ENCODE measurements at places on chromosomes 5 and 9. TPM values are rescaled to one million over a fixed set of nuclear protein-coding genes. Genes with fewer than 3 reads are reported as not detected.

DNA sequence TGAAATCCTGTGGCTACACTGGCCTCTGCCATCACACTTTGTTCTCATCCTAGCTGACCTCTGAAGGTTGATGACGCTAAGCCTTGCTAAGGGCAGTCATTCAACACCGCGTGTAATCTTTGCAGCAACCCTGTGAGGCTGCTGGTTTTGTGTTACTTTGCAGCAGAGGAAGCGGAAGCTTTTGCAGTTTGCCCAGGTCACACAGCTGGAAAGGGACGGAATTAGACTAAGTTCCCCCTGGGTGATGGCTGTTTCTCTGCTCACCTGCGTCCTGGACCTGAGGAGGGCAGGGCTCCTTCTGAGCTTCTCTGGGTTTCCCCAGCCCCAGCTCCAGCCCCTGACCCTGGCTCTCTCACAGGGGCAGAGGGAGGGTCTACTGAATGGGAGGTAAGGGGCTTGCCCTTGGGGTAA is 7.3 kb upstream of the SLC25A51 start:
- no peaks in the 10 kb centered on the region for H3K27me3 ChIP-seq
- H3K36me3 ChIP-seq, result no peaks in the 10 kb centered on the region
- H3K4me3 ChIP-seq, result no peak overlapping the region
- peaks cover 5% of the 10 kb centered on the region for H3K4me1 ChIP-seq

DNA sequence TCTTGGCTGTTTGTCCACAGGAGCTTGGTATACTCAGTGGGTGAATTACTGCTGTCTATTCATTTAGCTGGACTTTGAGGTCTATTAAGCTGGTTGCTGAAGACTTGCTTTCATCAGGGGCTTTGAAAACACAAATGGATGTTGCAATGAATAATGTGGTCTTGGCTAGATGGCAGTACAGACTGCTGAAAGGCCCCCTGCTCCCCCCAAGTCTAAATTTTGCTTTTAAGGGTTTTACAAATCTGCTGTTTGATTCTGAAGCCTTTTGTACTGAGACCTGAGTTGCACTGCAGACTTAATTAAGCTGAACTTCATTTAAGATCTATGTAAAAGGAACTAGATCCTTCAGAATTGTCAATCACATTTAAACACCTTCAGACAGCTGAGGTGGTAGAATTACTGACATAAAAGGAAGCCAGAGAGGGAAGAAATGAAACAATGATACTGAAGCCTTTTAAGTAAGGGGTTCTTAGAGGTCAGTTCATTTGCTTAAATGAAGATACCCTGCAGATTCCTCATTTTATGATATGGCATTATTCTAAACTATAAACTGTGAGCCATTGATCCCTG is 37.3 kb downstream of the KCTD16 start:
- peaks cover 12% of the 10 kb centered on the region for H3K4me1 ChIP-seq
- DNase-seq, result no peak
- H3K4me3 ChIP-seq, result peak overlapping the region; percentile 50

- H3K4me3 ChIP-seq, result no peak overlapping the region
- no peaks in the 10 kb centered on the region for H3K27me3 ChIP-seq
Observed at GRCh38 chr5:54738118-54738972, 220.8 kb downstream of the SNX18 start.

GRCh38 chr5:136776022-136776927 is 410.9 kb upstream of the TRPC7 start:
- no peak overlapping the region for H3K4me3 ChIP-seq
- H3K36me3 ChIP-seq, result no peaks in the 10 kb centered on the region
- H3K27me3 ChIP-seq, result peaks cover 19% of the 10 kb centered on the region
- no peak overlapping the region for H3K27ac ChIP-seq
- no peak for DNase-seq

DNA sequence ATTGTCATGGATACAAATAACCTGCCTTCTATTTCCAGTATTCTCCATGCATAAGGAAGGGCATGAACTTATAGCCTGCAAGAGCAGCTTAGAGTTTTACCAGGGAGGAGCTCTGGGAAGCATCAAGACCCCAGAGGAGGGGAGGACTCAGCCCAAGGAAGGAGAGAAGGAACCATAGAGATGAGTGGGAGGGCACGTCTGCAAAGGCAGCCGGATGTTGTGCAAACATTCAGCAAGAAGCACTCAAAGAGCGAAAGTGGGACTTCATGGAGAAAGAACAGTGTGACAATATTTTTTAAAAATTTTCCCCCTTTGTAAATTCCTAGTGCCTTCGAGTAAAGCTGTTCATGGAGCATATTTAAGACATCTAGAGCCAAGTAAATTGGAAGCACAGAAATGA is 270.1 kb upstream of the PTGER4 start:
- peaks cover 11% of the 10 kb centered on the region for H3K27me3 ChIP-seq
- H3K4me1 ChIP-seq, result peaks cover 4% of the 10 kb centered on the region
- H3K27ac ChIP-seq, result no peak overlapping the region
- no peak for DNase-seq

- H3K4me1 ChIP-seq, result no peaks in the 10 kb centered on the region
- no peak overlapping the region for H3K27ac ChIP-seq
- H3K36me3 ChIP-seq, result peaks cover 3% of the 10 kb centered on the region
- no peak overlapping the region for H3K4me3 ChIP-seq
Observed at GRCh38 chr5:33267801-33268200, 173.0 kb upstream of the TARS1 start.

- no peak overlapping the region for H3K4me3 ChIP-seq
- H3K27ac ChIP-seq, result no peak overlapping the region
- H3K36me3 ChIP-seq, result no peaks in the 10 kb centered on the region
Observed at GRCh38 chr9:29928072-29928471, 2354.8 kb upstream of the C9orf72 start.

DNA sequence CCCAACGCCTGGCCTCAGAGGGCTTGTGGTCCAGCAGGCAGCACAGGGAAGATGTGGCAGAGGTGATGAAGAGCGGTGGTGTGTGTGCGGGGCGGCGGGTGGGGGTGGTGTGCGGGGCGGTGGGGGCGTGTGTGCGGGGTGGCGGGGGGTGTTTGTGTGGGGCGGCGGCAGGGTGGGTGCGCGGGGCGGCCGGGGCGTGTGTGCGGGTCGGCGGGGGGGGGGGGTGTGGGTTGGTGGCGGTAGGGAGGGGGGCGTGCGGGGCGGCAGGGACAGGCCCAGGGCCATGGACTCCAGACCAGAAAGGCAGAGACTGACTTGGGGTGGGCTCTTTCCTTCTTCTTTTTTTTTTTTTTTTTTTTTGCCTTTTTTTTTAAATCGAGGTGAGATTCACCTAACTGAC is 4.5 kb upstream of the NACC2 start:
- H3K4me3 ChIP-seq, result no peak overlapping the region
- no peak for DNase-seq
- H3K27ac ChIP-seq, result no peak overlapping the region
- H3K36me3 ChIP-seq, result no peaks in the 10 kb centered on the region

GRCh38 chr5:75711151-75711550 is 6.1 kb downstream of the POC5 start:
- H3K4me1 ChIP-seq, result peaks cover 15% of the 10 kb centered on the region

DNA sequence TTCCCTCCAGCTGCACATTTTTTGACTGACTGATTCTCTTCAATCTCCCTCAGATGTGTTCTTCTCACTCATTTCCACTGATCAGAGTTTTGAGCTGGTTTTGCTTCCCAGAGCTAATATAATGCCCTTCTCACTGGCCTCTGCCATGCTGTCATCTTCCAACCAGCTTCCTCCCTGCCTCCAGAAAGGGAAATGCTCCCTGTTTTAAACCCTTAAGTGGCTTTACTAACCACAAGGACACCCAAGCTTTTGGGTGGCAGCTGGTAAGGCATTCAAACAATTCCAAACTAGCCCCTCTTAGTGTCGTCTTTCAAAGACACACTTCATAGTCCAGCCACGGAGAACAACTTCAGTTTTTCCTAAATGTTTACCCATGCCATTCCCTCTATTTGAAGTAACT is 172.5 kb downstream of the CRB2 start:
- H3K4me1 ChIP-seq, result no peaks in the 10 kb centered on the region
- H3K4me3 ChIP-seq, result no peak overlapping the region
- H3K27ac ChIP-seq, result no peak overlapping the region

DNA sequence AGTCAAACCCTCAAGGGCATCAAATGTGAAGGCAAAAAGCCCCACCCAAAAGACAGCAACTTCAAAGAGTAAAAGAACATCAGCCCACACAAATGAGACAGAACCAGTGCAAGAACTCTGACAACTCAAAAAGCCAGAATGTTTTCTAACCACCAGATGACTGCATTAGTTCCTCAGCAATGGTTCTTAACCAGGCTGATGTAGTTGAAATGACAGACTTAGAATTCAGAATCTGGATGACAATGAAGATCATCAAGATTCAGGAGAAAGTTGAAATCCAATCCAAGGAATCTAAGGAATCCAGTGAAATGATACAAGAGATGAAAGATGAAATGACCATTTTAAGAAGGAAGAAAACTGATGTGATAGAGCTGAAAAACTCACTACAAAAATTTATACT is 339.7 kb downstream of the KIF4B start:
- H3K27ac ChIP-seq, result no peak overlapping the region
- H3K36me3 ChIP-seq, result peaks cover 4% of the 10 kb centered on the region

GRCh38 chr5:154301726-154302125 is 111.2 kb downstream of the GALNT10 start:
- no peak overlapping the region for H3K4me3 ChIP-seq
- no peak overlapping the region for H3K27ac ChIP-seq
- DNase-seq, result no peak
- H3K4me1 ChIP-seq, result peaks cover 7% of the 10 kb centered on the region
- no peaks in the 10 kb centered on the region for H3K27me3 ChIP-seq

DNA sequence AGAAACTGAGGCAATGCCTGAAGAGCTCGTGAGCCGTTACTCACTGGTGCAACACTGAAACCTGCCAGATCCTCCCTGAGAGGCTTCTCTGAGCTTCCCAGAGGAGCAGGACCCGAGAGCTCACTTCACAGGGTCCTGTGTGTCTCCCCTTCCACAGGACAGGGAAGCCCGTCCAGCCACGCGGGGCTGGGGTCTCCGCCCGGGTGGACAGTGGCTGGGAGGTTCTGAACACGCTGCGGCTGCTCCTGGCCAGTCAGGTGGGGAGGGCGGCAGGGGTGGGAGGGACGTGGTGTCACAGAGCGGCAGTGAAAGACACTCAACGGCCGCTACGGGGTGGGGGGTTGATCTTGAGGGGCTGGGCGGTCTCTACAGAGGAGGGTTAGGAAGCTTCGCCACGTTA is 290 bp upstream of the ZDHHC11 start:
- H3K27me3 ChIP-seq, result no peaks in the 10 kb centered on the region
- peaks cover 5% of the 10 kb centered on the region for H3K4me1 ChIP-seq
- no peak overlapping the region for H3K4me3 ChIP-seq
- H3K36me3 ChIP-seq, result no peaks in the 10 kb centered on the region
- DNase-seq, result no peak
- no peak overlapping the region for H3K27ac ChIP-seq

GRCh38 chr5:132202711-132203463 is 24.8 kb downstream of the P4HA2 start:
- H3K4me1 ChIP-seq, result peaks cover 4% of the 10 kb centered on the region
- H3K27ac ChIP-seq, result no peak overlapping the region
- H3K4me3 ChIP-seq, result no peak overlapping the region
- no peak for DNase-seq

- no peaks in the 10 kb centered on the region for H3K36me3 ChIP-seq
- no peaks in the 10 kb centered on the region for H3K27me3 ChIP-seq
Observed at GRCh38 chr9:132369421-132369820, 14.6 kb upstream of the SETX start.

DNA sequence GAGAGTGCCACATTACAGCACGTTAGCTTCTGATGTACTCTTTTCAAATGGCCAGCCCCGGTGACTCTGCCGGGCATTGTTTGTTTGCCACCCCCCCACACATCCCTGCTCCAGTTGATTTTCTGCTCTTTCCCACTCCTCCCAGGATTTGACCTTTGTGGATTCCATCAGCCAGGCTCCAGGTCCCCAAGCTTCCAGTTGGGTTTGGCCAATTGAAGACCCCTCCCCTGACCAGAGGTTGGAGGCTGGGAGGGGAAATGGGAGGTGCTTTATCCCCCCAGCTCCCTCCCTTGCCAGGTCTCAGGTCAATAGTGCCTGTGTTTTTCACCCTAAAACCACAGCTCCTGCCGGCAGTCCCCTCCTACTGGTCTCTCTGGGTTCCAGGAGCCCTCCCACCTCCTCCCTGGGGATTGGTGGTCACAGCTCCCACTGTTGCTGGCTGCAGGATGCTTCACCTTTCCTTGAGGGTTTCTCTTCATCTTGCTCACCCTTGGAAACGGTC is 34.9 kb downstream of the IRF1 start:
- H3K4me1 ChIP-seq, result peaks cover 17% of the 10 kb centered on the region
- H3K27ac ChIP-seq, result peak overlapping the region; percentile 79
- DNase-seq, result no peak
- no peaks in the 10 kb centered on the region for H3K36me3 ChIP-seq

DNA sequence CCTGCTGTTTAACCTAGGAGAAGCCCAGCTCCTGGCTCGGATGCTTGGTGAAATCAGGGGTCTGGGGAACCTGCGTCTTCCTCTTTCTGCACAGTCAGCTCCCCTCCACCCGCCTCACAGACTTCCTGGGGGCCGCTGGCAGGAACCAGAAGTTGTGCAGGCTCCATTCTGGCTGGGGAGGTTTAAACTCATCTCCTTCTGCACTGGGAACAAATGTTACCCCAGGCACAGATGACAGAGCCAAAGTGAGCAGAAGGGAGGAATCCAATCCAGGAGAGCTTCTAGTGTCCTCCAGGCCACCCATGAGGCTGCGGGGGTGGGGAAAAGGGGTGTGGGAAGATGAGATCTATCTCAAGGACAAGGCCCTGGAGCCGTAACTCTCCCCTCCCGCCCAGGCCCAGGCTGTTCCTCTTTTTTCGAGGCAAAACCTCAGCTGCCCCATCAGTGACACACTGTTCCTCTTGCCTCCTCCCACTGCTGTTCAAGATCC is 31.2 kb downstream of the KCNMB1 start:
- H3K4me1 ChIP-seq, result peaks cover 43% of the 10 kb centered on the region
- H3K4me3 ChIP-seq, result no peak overlapping the region
- H3K27ac ChIP-seq, result no peak overlapping the region
- H3K36me3 ChIP-seq, result no peaks in the 10 kb centered on the region
- H3K27me3 ChIP-seq, result peaks cover 31% of the 10 kb centered on the region

GRCh38 chr5:39774605-39775004 is 349.8 kb upstream of the DAB2 start:
- no peaks in the 10 kb centered on the region for H3K27me3 ChIP-seq
- H3K4me3 ChIP-seq, result no peak overlapping the region
- no peak overlapping the region for H3K27ac ChIP-seq
- H3K36me3 ChIP-seq, result no peaks in the 10 kb centered on the region
- H3K4me1 ChIP-seq, result no peaks in the 10 kb centered on the region
- no peak for DNase-seq

- peaks cover 20% of the 10 kb centered on the region for H3K27me3 ChIP-seq
- DNase-seq, result no peak
- no peak overlapping the region for H3K27ac ChIP-seq
- H3K4me3 ChIP-seq, result no peak overlapping the region
- no peaks in the 10 kb centered on the region for H3K36me3 ChIP-seq
Observed at GRCh38 chr9:131270171-131271015, 5.9 kb downstream of the FAM78A start.

GRCh38 chr5:1008451-1009358 is at the start of gene NKD2:
NKD2 (plus strand) TSS chr5:1008802; CDS start chr5:1009058, 256 bp downstream.
- peaks cover 31% of the 10 kb centered on the region for H3K27me3 ChIP-seq
- H3K27ac ChIP-seq, result peak within 1 kb of the TSS; percentile 82
- peak; percentile 77 for DNase-seq
- H3K36me3 ChIP-seq, result no peaks in the 10 kb centered on the region
- H3K4me3 ChIP-seq, result peak within 1 kb of the TSS; percentile 87
- peaks cover 35% of the 10 kb centered on the region for H3K4me1 ChIP-seq

Gene THBS4
- total RNA-seq, result 8.8 TPM

Gene HAND1
- 17.9 TPM for total RNA-seq

Gene KCNV2
- not detected for total RNA-seq

Gene CD72
- total RNA-seq, result 1.5 TPM

Gene PLGRKT
- total RNA-seq, result 25.9 TPM

Gene AIF1L
- 44.1 TPM for total RNA-seq

Gene PCDHB14
- total RNA-seq, result 3.7 TPM

Gene OTULINL
- 11.4 TPM for total RNA-seq

Gene ATP10B
- total RNA-seq, result 4.6 TPM

Gene CD274
- total RNA-seq, result 1.2 TPM

Gene PTGDS
- 1.7 TPM for total RNA-seq

Gene ORM2
- not detected for total RNA-seq

Gene TMEM174
- total RNA-seq, result not detected
